ENCODE measurements at places on chromosomes 2 and 18.

GRCh38 chr2:236887531-236887930, 198.2 kb upstream of the COPS8 start:
- DNase-seq = no peak

- no peak for DNase-seq
Measured at GRCh38 chr2:209790066-209790728, 18.6 kb downstream of the UNC80 start.

- DNase-seq = no peak
Measured at GRCh38 chr2:175624211-175624761, 377.8 kb downstream of the LNPK start.

DNA sequence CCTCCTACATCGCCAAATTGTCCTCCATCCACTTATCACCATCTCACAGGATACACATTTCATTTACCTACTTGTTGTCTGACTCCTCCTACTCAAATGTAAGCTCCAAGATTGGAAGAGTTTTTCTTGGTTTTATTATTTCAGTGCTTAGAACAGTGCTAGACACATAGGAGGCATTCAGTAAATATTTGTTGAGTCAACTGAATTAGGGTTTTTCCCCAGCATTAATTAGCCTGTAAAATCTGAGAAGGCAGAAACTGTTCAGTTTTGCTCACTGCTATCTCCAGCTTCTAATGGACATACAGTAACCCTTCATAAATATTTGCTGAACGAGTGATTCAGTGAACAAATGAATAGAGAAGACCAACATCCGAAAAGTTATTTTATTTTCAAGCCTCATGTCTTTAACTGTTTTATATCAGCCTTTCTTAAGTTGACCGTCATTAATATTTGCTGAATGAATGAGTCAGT, 800 bp downstream of the TTC21B start:
- DNase-seq = no peak

GRCh38 chr2:67057901-67058703, 339.0 kb upstream of the ETAA1 start:
- no peak for DNase-seq

GRCh38 chr2:221426929-221427328, 145.2 kb downstream of the EPHA4 start:
- no peak for DNase-seq

- no peak for DNase-seq
Measured at GRCh38 chr2:104976603-104977120, 61.2 kb upstream of the MRPS9 start.

- DNase-seq = no peak
Measured at GRCh38 chr2:72993933-72994280, 76.6 kb downstream of the EMX1 start.

DNA sequence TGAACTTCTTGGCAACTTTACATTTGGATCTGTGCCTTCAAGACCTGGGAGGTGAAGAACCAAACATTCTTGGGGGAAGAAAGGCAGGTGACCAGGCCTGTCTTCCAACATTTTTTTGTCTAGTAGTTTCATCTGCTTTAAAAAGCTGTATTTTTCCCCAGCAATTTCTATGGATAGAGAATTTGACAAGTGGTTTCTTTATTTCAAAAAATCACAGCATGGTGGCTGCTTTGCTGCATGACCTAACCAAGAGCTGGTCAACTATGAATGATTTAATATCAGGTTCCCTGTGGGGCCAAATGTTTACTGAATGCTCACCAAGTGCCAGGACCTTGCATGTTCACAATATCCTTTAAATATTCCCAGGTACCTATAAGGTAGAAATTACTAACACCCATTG, 19.1 kb downstream of the LRP2 start:
- no peak for DNase-seq

DNA sequence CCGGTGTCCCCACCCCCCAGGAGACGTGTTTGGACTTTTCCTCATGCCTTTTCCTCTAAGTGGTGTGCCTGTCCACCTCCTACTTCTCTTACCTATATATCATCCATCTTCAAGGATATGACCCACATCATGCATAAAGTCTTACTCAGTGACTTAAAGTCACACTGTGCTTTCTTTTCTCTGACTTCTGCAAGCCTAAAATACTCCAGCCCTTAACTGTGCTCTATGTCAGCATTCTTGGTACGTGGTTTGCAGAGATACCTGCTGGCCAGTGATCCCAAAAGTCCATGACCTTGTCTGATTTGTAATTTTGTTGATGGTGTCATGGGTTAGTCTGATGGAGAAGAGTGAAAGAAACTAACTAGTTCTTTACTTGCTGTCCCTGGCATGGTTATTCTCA, 393.6 kb upstream of the NRP2 start:
- no peak for DNase-seq

DNA sequence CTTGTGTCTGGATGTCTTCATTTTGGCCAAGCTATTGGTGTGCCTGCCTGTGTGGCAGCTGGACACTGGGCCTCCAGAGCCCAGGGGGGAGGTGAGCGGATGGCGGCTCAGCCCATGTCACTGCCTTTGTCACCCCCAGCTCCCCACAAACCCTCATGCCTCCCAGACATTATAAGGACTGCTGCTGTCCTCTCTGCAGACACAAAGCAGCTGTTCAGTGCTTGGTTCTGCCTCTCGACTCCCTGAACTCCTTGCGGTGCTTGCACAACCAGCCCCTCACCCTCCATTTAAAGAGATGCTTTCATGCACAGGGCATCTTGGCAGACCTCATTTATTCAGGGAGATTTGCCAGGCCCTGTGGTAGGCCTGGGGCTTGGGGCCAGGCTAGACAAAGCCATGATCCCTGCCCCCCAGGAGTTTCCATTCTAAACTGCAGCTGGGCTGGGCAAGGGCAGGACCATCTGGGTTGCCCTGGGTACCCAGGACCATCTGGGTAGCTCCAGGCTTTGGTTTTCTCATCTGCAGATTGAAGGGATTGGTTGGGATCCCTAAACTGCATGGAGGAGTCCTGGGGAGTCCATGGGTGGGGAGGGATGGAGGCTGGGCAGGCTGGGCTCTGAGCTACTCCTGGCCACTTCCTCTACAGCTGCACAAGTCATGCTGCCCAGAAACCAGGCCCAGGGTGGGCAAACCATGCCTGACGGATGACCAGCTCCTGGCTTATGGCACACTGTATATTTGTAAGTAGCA, 168.5 kb downstream of the CELF4 start:
- DNase-seq = no peak

DNA sequence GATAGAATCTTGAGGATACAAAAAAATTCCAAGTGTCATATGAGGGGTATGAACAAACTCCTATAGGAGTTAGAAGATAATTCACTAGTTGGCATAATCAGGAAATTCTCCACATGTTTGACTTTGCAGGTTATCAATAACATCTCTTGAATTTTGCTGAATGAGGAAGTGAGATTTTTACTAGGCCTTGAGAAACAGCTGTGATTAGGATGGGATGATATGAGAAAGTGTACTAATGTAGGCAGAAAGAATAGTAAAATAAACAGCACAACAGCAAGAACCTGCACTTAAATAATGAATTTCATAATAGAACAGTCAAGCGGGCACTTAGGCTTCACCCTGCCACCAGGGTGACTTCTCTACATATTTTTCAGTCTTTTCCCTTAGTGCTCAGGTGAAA, 570.8 kb upstream of the CRIM1 start:
- no peak for DNase-seq

- DNase-seq = no peak
Measured at GRCh38 chr18:54928236-54928635, 31.0 kb downstream of the CCDC68 start.

- no peak for DNase-seq
Measured at GRCh38 chr2:219243291-219243761, 1.9 kb downstream of the GLB1L start.

DNA sequence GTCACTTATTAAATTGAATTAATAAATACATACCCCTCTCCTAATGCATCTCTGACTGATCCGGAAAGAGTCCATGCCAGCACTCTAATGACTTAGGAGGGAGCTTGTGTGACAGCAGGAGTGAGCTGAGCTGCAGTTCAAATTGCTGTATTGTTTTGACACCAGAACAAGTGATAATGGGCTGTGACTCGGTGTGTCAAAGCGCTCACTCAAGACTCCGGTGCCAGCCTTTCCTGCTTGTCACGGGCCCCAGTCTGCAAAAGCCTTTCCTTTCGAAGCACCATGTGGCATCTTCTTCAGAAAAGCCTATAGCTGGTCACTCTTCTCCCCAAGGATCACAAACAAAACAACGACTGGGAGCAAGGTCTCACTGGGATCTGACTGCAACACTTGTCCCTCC, 43.3 kb downstream of the SATB2 start:
- no peak for DNase-seq

Measured in T-helper 1 cell (primary cell).